ENCODE measurements at places on chromosomes 13 and 19.

DNA sequence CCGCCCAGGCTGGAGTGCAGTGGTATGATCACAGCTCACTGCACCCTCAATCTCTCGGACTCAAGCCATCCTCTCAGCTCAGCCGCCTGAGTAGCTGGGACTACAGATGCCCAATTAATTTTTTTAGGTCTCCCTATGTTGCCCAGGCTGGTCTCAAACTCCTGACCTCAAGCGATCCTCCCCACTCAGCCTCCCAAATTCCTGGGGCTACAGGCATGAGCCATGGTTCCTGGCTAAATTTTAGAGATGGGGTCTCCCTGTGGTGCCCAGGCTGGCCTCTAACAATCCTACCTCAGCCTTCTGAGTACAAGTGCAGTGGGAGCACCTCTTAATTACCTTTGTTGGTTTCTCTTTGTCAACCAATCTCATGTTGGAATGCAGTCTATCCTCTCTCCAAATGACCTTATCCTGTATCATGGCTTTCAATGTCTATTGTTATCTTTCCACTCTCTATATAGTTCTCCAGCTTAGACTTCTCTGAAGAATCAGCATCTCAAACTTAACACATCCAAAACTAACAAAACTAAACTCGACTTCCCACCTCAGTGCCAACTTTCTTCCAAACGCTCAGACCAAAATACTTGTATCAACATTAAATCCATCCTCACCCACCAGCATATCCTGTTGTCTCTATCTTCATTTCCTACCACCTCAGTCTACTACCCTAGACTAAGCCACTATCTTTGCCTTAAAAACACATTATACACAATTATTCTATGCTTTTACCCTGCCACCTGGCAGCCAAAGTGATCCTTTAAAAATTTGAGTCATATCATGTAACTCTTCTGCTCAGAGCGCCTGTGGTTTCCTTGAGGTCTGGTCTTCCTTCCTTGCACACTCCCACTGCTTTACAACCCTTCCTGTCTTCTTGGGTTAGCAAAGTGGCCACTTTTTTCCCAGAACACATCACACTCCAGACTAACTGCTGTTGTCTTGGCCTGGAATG is 6.7 kb downstream of the TPT1 start:
- DNase-seq, result no peak

DNA sequence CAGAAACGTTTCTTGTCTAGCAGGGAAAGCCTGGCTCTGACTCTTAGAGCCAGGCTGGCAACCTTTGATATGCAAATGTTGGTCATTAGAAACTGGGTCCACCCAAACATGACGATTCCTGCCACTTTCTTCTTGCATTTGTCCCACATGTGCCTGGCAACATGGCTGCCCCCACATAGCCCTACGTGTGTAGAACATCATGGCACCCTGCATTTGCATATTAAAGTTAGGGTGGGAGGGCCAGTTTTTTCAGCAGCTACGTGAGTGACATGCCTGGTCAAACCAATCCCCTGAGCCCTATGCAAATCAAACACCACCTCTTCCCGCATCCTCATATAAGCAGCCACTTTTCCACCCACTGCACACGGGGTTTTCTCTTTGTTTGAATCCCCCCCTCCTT is 95.0 kb downstream of the LIG4 start:
- no peak for DNase-seq

- DNase-seq, result no peak
Measured at GRCh38 chr13:39415008-39415802, 187.8 kb downstream of the LHFPL6 start.

- no peak for DNase-seq
Measured at GRCh38 chr13:111219280-111219679, 101.2 kb upstream of the TEX29 start.

GRCh38 chr13:67791047-67791446 is 560.9 kb upstream of the PCDH9 start:
- no peak for DNase-seq

GRCh38 chr13:95494082-95494681 is 58.3 kb upstream of the CLDN10 start:
- DNase-seq, result no peak

GRCh38 chr13:34038541-34039068 is 220.7 kb downstream of the RFC3 start:
- DNase-seq, result no peak

DNA sequence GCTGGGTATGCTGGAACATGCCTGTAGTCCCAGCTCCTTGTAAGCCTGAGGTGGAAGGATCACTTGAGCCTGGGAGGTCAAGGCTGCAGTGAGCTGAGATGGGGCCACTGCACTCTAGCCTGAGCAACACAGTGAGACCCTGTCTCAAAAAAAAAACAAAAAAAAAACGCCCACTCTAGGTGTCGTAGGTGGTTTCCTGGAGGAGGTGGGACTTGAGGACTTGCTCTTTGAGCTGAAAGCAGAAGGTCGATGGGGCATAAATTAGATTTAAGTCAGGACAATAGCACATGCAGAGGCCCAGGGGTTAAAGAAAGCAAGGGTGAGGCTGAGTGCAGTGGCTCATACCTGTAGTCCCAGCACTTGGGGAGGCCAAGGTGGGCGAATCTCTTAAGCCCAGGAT is 12.9 kb upstream of the ILF3 start:
- DNase-seq, result no peak

DNA sequence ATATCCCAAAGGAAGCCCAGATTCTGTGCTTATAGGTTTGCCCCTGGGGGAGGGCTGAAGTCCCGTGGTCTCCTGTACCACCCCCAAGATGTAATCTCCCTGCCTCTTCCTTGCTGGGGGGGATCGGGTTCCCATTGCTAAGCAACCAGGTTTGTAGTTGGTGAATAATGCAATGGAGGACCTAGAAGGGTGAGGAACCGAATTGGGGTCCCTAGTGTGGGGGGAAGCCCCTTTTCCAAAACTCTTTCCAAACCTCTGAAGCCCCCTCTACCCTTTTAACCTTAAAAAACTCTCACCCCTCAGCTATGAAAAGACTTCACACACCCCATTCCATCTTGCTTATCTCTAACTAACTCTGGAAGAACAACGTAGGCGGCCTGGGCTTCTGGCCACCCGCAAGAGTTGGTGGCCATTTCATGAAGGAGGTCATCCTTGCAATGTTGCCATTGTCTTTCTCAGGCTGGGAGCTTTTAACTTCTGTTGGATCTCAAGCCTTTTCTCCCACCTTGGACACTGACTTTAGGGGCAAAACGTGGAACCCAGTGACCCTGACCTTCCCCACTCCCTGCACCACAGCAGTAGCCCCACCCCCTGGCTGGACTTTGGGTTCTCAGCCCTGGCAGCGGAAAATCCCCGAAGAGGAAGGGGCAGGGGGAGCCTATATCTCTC is 661 bp downstream of the PALM3 start:
- DNase-seq, result no peak

- no peak for DNase-seq
Measured at GRCh38 chr19:9324584-9324962, 594 bp downstream of the ZNF559 start.

DNA sequence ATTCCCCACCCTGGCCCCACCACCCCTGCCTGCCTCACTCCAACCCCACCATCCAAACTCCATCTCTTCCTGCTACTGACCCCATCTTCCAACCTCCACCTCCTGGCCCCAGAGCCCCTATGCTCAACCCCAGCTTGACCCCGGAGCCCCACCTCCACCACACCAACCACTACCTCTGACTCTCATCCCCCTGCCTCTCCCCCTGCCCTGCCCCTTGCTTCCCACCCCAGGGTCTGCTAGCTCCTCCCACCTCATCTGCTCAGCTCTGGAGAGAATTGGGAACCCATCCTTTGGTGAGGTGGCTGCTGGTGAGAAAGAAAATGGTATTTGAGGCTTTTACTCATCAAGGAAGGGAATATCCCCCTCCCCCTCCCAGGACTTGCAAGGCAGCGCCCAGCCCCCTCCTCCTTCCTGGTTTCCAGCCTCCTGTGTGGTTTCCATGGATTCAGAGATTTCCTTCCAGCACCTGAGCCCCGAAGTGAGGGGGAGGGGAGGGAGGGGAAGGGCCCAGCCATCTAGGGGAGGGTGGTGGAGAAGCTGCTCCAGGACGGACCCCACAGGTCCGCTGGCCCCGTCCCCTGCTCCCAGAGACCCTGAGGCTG is 11.4 kb upstream of the PEPD start:
- DNase-seq, result no peak

DNA sequence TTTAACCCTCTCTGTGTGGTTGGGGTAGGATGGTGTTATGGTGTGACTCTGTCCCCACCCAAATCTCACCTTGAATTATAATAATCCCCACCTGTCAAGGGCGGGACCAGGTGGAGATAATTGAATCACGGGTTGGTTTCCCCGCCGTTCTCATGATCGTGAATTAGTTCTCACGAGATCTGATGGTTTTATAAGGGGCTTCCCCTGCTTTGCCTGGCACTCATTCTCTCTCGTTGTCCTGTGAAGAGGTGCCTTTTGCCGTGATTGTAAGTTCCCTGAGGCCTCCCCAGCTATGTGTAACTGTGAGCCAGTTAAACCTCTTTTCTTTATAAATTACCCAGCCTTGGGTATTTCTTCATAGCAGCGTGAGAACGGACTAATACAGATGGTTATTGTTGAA is 68.8 kb downstream of the ARHGEF7 start:
- DNase-seq, result no peak

DNA sequence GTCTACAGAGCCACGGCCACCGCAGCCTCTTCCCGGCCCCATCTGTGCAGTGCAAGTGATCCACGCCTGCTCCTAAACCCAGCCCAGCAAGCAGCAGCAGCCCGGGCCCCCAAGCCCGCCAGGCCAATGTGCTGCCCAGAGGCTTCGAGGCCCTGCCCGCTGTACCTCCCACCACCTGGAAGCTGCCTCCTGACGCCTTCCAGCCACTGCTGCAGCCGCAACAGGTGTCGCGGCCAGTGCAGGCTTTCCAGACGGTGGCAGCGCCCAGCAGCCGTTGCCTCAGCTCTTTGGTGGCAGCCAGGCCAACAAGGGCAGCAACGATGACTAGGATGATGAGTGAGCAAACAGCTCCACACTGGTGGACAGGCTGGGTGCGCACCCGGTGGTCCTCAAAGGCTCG is 50.2 kb upstream of the TPM4 start:
- DNase-seq, result no peak

DNA sequence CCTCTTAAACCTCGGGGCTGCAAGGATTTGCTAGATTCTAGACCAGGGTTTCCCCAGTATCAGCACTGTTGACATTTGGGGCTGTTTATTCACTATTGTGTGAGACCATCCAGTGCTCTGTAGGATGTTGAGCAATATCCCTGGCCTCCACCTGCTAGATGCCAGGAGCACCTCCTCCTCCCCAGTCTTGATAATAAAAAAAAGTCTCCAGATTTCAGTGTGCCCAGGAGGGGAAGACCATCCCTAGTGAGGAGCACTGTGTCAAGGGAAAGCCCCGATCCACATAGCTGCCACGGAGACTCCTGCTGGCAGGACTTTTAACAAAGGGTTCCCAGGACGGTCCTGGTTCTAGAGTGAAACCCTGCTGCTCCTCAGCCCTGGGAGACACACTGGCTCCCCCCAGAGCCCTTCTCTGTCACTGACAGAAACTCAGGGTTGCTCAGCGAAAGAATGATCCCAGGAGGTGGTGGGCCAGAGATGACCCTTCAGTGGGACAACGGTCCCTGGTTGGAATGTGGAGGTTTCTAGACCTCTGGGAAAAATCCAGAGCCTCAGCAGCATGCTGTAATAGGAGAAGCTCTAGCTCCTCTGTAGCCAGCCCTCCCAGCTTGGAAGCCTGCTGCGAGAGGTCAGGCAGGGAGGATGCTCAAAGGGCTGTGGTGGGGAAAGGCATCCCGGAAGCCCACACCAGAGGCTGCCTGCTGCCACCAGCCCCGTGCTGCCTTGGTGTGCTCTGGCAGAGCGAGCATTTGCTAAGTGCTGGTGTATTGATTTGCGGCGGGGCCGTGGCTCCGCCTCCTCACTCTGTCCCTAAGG is 20.3 kb downstream of the LYL1 start:
- DNase-seq, result no peak

DNA sequence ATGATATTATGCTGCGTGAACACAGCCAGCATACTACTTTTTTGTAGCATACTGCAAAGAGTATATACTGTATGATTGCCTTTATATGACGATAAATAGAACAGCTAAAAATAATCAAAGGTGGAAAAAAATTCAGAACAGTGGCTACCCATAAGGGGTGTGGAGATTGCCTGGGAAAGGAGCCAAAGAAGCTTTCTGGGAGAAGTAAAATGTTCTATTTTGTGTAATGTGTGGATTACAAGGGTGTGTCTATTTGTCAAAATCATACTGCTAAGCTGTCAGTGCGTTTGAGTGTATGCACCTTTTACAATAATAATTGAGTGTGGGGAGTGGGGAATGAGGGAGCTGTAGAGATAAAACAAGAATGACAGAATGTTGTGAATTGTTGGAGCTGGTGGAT is 45.2 kb upstream of the MTIF3 start:
- no peak for DNase-seq

DNA sequence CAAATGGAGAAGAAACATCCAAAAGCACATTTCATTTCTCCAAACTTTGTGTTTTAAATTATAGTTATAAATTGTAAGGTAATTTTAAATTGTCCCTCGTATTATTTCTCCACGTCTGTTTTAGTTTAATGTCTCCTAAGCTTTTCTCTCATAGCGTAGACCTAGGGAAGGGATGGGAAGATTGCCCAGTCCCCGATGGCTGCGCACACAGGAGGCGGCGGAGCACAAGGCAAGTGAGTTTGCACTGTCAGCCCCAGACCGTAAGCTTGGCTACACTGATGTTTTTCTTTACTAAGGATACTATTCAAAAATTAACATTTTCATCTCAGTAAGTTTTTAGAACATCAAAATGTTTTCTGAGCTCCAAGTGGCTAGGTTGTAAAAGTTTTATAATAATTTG is 72.3 kb downstream of the GPR12 start:
- no peak for DNase-seq

DNA sequence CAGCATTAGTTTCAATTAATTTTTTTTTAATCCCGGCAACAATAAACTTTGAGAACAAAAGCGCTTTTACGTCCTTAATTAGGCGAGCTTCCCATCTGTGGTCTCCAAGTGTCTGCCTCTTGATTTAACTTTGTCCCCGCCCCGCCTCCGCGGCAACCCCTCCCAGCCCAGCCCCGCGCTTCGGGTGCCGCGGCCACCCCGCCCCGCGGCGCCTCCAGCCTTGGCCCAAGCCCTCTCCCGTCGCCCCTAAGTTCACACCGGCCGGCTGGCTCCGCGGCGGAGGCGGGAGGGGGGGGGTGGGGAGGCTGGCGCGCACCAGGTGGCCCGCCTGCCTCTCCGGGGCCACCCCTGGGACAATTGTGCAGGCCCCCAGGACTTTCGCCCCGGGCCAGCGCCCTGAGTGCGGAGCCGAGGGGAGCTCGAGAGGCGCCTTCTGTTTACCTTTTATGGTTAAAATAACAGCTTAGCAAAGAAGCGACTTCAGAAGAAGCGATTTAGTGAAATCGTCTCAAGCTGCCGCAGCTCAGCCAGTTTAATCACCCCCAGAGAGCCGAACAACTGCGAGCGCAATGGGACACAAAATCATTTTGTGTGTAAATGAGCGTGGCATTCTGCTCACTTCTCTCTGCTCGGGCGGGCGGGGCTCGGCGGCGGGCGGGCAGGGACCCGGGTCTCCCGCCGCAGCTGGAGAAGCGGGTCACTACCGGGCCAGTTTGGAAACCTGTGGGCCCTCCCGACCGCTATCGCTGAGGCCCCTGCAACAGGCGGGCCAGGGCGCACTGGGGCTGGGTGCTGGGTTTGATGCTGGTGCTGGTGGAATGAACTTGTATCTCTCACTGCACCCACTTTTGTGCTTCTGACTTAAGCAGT is 1.4 kb downstream of the KCTD15 start:
- DNase-seq, result no peak

- DNase-seq, result no peak
Measured at GRCh38 chr19:51565583-51565982, 5.5 kb upstream of the ZNF175 start.

Measured in stimulated activated CD4-positive, alpha-beta T cell treated with anti-CD3 and anti-CD28 coated beads, Interleukin-4, amount 100 ng/mL, for 48 hours (primary cell).